Keratinocyte (primary cell): ENCODE measurements at places on chromosomes 3 and 15.

DNA sequence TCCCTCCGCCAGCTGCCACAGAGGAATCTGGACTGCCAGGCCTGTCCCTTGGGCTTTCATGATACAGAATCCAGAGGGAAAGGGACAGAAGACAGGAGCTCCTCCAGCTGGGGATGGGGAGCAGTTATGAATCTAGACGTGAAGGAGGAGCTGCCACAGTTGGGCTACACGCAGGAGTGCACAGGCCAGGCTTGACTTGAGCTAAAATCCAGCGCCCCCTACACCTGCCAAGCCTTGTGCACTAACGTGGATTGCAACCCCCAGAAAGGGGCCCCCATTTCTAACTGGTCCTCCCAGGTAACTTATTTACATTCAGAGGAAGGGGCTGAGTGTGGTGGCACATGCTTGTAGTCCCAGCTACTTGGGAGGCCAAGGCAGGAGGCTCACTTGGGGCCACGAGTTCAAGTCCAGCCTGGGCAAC is 14.3 kb downstream of the KLHL6 start:
- DNase-seq = no peak

- DNase-seq = no peak
These were observed 91.7 kb downstream of the PIK3R4 start for GRCh38 chr3:130654921-130655320.

- DNase-seq = no peak
These were observed 168.7 kb downstream of the CHL1 start for GRCh38 chr3:365268-365667.

DNA sequence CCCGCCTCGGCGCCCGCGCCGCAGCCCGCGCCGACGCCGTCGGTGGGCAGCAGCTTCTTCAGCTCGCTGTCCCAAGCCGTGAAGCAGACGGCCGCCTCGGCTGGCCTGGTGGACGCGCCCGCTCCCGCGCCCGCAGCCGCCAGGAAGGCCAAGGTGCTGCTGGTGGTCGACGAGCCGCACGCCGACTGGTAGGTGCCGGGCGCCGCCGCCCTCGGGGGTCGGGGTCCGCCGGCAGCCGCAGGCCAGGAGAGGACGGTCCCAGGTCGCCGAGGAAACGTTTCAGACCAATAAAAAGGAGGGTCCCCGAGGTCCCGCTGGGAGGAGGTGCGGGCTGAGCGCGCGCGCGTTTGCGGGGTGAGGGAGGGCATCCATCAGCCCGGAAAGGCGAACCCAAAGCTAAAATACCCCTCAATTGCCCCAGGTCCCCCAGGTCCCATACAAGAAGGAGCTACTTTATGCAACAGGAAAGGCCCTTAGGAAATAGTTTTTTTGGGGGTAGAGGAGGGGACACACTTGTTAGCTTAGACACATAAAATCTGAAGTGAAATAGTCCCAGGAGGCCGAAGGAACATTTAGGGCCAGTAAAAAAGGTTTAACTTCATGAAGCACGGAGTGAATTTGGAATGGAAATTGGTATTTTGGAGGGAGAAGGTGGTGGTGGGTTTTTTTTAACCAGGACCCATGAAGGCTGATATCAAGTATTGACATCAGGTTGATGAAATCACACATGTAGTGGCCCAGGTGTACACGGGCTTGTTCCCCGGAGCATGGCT is 739 bp downstream of the SYN2 start:
- DNase-seq = no peak

DNA sequence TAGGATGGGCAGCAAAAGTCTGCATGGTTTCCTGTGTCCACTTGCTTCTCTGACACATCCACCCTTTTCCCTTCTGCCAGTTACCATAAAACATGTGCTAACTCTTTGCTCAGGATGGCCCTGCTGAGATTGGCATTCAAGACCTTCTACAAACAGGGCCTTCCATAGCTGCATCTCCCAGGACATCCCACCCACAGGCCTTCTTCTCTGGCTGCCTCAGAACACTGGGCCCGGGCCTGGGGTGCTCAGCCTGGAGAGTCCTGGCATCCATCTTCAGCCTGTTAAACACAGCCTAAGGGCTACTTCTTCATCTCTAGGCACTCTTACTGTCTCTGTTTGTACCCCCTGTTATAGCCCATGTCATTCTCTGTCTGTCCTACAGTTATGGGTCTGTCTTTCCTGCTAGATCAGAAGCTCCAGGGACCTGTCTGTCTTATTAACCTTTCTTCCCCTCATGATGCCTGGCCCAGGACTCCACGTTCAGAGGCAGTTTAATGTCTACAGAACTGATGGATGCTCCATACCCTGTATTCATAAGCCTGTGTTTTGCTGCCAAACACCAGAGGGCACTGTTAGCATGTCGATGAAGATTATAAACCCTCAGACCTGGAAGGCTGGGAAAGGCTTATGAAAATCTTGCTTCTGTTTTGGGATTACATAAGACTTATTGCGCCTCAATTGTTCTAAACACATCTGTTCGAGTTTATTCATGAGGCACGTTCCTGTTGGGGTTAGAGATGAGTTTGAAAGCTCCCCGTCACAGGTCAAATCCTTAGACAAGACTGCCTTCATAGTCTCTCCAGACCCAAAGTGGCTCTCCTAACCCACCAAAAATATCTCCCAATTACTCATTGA is 16.5 kb downstream of the SEMA3G start:
- no peak for DNase-seq

- DNase-seq = no peak
These were observed 3.4 kb upstream of the TRIM71 start for GRCh38 chr3:32814361-32814760.

- DNase-seq = no peak
These were observed 208.4 kb downstream of the TIGIT start for GRCh38 chr3:114502204-114502603.

DNA sequence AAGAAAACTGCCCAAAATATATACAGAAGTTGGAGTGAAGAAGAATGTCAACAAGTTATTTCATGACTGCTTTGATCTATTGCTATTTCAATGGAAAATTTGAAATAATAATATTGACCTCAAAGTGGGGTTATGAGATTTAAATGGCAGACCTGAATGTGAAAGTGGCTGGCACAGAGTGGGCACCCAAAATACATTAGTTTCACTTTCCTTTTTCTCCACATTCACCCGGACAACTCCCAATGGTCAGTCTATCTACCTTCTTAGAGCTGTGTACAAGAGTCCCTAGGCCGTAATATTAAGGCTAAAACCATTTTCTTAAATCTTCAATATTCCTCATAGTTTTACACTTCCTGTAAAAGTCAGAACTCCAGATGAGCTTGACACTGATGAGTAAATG is 61.6 kb upstream of the ETV5 start:
- DNase-seq = no peak

GRCh38 chr15:25501828-25502446 is 63.1 kb upstream of the UBE3A start:
- DNase-seq = no peak

GRCh38 chr3:45367453-45367871 is 20.9 kb upstream of the LARS2 start:
- DNase-seq = no peak
